Urothelium cell line (cell line): ENCODE measurements at places on chromosomes 2 and 18.

- DNase-seq, result no peak
Observed at GRCh38 chr2:238939074-238939473, 91.2 kb downstream of the TWIST2 start.

- no peak for DNase-seq
Observed at GRCh38 chr2:143001501-143001900, 124.0 kb downstream of the KYNU start.

GRCh38 chr2:109170645-109171044 lies 41.6 kb downstream of the SH3RF3 start:
- no peak for DNase-seq

DNA sequence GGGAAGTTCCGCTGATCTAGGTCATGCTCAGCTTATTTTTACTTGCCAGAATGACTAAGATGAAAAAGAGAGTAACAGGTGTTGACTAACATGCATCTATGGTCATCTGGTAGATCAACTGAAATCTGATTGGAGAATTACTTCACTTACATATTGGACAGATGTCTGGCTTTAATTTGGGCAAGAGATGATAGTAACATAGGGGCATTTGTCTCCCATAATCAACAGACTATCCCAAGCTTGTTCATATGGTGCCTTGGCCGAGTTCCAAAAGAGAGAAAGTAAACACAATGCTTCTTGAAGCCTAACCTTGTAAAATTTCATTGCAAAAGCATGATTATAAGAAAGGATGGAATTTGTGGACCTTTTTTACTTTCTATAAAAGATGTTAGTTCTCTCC lies 503.7 kb downstream of the ADCYAP1 start:
- DNase-seq, result no peak

GRCh38 chr2:239965318-239965717 lies 59.8 kb downstream of the NDUFA10 start:
- DNase-seq, result no peak

DNA sequence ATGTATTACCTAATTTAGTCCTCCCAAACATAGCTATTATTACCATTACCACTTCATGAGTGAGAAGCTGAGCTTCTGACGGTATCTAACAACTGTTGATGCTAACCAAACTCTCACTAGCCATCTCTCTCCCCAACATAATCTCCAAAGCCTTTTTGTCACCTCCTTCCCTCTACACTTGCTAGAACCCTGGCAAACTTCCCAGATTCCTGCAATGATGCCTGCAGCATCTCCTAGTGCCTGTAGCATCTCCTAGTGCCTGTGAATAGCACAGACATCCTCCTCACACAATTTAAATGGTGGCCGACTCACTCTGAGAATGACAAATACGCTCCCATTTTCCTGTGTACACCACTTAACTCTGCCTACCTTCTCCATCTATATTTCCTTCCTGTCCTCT lies 126.7 kb downstream of the STK39 start:
- DNase-seq, result no peak

DNA sequence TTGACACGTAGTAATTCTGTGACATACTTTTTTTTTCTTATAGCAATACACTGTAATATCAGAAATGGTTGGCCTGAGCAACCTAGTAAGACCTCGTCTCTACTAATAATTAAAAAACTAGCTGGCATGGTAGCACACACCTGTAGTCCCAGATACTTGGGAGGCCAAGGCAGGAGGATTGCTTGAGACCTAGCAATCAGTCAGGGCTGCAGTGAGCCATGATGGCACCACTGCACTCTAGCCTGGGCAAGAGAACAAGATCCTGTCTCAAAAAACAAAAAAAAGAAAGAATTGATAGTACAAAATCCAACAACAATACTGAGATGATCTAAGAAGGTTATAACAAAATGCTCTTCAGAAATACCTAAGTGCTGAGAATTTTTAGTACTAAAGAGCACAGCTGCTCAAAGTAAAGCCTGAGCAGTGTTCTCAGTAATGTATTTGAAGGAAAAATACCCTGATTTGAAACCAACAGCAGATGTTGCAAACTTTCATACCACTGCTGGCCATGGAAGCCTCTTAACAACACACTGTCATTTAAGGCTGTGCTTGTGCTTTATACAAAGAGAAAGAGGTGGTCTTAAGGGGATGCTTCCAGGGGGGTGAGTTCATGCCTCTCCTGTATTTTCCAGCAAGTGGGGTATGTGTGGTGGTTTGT lies 132.6 kb upstream of the CDCA7 start:
- DNase-seq, result no peak

- no peak for DNase-seq
Observed at GRCh38 chr18:55319459-55320193, 268.4 kb downstream of the TCF4 start.

- peak; percentile 56 for DNase-seq
Observed at GRCh38 chr2:119647440-119648169, 31.4 kb upstream of the TMEM177 start.

DNA sequence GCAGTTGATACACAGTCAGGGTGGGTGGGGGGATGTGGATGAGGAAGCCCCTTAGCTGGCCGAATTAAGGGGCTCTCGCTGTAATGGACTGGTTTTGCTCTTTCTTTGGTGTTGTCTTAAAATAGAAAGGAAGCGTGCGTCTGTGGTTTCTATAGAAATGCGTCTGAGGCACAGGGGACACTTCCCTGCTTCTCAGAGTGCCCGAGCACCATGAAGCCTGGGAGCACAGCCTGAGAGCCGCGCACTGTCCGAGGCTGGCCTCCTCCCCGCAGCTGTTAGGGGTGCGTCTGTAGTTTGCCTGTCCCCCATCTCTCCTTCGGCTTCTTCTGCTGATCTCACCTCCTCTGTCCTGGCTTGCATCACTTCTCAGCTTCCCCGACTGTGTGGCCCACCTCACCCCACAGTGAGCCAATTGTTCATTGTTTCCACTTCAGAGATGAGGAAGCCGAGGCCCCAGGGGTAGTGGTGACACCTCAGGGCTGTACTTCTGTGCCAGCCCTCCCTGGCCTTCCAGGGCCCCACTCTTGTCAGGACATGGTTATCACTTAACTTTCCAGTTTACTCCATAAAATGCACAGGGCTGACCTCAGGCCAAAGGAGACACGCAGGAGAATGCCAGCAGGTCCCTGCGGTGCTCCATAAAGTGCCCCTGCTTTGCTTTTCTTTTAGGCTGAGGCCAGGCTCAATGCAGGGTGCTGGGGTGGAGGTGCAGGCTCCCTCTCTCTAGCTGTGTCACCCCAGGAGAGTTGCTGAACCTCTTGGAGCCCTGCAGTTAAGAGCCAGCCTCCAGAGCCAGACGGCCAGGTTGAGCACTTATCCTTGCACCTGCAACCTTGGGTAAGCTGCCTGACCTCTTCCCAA lies 210.6 kb downstream of the SEPTIN10 start:
- no peak for DNase-seq

- no peak for DNase-seq
Observed at GRCh38 chr2:33136566-33136965, 189.8 kb downstream of the LTBP1 start.

DNA sequence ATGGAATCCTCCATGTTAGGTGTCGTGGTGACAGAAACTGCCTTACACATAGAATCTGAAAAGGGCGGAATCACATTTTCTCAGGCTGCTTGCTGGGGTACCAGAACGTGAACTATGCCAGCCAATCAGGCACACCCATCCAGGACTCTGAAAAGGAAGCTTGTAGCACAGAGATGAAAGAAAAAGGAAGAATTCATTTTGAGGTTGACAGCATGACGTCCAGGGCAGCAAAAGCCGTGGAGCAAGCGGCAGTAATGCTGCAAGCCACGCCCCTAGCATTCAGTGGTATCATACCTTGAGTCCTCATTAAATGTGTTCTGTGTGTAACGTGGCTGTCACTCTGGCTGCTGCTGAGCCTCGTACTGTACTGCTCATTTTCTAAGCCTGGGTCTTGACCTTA lies 304.0 kb downstream of the DYSF start:
- DNase-seq, result no peak

- DNase-seq, result no peak
Observed at GRCh38 chr2:219327719-219328118, 4.8 kb downstream of the RESP18 start.

DNA sequence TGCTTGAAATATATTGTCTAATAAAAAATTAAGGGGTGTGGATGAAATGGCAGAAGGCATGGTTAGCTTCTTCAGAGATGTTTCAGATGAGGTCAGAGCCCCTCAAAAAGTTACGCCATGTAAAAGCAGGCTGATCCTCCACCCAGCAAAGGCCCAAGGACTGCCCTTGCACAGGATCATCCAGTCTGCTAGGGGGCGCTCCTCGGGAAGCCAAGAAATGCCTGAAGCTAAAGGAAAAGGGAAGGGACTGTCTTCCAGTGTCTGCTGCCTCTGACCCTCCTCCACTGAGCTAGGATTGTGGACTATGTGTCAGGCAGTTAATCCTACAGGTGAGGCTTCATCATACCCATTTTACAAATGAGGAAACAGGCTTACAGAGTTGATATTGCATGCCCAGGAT lies 33.8 kb upstream of the TEX51 start:
- no peak for DNase-seq

- DNase-seq, result no peak
Observed at GRCh38 chr2:21194858-21195271, 71.1 kb downstream of the TDRD15 start.

DNA sequence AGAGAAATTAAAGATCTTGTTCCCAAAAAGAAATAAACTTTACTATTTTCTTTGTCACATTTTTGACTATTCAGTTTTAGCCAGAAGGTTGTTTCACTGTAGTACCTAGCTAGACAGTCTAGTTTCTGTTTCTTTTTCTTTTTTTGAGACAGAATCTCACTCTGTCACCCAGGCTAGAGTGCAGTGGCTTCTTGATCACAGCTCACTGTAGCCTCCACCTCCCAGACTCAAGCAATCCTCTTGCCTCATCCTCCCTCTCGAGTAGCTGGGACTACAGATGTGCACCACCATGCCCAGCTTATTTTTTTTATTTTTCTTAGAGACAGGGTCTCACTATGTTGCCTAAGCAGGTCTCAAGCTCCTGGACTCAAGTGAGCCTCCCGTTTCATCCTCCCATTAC lies 2.2 kb downstream of the RBM45 start:
- no peak for DNase-seq

GRCh38 chr2:164186591-164186990 lies 434.7 kb downstream of the GRB14 start:
- no peak for DNase-seq

DNA sequence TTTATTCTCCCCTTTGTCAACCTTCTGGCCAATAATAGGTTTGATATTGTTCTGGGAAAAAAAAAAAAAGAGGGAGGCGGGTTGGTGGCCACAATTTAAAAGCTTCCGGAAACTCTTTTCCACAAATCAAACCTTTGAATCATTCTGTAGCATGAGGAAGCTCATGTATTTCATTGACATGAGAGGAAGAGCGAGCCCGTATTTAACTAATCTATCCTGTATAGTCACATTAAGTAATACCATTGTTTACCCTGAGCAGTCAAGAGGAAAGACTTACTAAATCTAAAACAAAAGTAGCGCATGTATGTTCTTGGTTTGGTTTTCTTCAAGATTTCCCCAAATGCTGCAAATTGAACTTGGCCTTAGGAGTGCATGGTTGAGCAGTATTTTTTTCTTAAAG lies 120.1 kb downstream of the NCKAP5 start:
- DNase-seq, result no peak

DNA sequence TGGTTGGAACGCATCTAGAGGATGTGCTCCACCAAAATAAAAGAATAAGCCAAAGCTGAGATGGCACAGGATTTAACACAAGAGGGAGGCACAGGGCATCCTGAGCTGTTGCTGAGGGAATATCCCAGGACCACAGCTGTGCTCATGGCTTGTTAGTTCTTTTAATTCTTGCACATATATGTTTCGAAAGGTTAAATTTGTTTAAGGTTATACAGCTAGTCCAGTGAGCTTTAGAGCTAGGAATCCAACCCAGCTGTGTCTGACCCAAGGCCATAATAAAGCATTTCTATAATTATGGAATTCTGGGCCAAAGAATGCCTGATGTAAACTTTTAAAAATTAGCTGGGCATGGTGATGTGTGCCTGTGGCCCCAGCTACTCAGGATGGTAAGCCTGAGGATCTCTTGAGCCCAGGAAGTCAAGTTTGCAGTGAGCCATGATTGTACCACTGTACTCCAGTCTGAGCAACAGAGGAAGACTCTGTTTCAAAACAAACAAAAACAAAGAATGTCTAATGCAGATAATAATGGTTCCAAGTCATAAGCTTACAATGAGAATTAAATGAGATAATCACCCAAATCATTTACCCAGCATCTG lies 66.4 kb upstream of the CCBE1 start:
- no peak for DNase-seq

DNA sequence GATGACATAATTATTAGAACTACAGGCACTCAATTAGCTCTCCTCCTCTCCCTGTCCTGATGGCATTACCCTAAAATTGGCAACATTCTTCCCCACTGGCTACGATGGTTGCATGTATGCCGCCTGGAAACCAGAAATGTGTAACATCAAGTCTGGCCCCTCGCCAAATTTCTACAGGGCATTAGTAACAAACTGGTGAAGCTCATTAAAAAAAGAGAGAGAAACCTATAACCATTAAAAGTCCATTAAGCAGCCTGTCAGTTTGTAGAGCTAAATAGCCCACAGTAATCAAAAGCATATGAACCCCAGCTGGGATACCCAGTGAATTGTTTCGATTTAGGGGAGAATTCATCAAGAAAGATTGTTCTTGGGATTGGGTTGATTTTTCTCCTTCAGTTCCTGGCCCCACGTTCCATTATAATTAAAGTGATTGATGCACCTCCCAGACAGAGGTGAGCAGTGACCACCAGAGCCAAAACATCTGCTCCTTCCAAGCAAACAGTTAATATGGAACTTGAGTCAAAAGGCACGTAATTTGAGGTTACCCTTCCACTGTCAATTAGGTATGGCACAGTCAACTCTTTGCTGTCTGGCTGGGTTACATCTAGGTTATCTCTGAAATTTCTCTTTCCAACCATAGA lies 208.6 kb downstream of the C1D start:
- DNase-seq, result no peak

- DNase-seq, result no peak
Observed at GRCh38 chr2:143968360-143968759, 551.6 kb downstream of the ZEB2 start.

- no peak for DNase-seq
Observed at GRCh38 chr2:203840655-203841205, 26.8 kb upstream of the CTLA4 start.

- DNase-seq, result peak; percentile 95
Observed at GRCh38 chr18:48975817-48976649, 25.3 kb upstream of the SMAD7 start.

DNA sequence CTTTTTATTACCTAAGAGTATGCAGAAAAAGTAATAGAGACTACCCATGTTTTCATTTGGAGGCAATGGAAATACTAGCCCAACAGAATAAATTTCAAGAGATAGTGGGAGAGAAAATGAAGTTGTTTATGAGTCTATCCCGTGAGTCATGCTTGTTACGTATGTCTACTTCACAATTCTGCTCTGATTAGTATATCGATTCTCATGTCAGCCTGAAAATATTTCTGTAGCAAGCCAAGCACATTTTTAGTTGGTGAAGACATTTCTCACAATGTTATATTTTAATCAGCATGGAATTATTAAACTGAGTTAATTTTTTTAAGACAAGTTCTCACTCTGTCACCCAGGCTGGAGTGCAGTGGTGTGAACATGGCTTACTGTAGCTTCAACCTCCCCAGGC lies 346.1 kb downstream of the RPRM start:
- DNase-seq, result no peak
